ENCODE measurements at places on chromosomes 5 and 9.
A peak's percentile ranks its signal among the peaks of the same experiment; 100 is the strongest.

DNA sequence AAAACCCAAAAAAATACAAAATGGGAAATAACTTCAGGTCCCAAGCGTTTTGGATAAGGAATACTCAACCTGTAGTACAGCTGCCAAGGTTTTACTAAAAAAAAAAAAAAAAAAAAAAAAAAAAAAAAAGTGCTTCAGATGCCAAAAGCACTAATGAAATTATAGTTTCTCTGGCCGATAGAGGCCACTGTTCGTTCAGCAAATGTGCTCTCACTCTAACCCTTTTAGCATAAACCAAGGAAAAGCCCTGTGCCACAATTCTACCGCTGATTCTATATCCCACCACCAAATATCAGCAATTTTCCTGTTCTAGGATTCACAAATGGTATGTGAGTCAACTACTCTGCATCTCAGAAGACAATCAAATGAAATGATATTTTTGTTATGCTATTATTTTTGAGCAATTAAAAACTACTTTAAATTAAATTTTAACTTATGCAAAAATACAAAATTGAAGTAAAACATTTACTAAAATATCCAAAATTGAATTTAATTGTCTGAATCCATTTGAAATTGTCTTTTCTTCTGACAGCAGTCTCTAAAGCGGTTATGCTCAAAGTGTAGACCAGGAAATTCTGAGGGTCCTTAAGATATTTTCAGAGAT is 79.8 kb downstream of the RICTOR start:
- no peak for DNase-seq

- no peak for DNase-seq
Measured at GRCh38 chr5:69308046-69308553, 24.5 kb downstream of the CCDC125 start.

- DNase-seq, result no peak
Measured at GRCh38 chr5:88879724-88880123, 3.3 kb downstream of the MEF2C start.

- no peak for DNase-seq
Measured at GRCh38 chr5:78533356-78533755, 115.2 kb downstream of the LHFPL2 start.

GRCh38 chr5:177140312-177140711 is 6.7 kb downstream of the NSD1 start:
- DNase-seq, result no peak

DNA sequence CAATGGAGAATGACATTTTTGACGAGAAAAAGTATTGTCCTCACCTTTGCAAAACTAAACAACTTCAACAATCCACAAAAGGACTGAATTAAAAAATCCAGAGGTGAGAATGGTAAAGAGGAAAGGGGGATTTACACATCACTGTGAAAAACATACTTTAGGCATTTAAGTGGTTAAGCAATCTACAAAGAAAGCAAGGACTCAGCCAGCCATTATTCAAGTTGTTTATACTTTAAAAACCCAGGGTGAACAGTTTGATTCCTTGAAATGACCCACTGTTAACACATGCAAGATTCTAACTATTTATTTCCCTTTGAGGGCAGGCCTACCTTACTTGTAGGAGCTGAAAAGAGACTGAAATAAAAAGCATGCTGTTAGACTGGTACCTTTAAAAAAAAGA is 29.3 kb downstream of the TUT7 start:
- DNase-seq, result no peak

DNA sequence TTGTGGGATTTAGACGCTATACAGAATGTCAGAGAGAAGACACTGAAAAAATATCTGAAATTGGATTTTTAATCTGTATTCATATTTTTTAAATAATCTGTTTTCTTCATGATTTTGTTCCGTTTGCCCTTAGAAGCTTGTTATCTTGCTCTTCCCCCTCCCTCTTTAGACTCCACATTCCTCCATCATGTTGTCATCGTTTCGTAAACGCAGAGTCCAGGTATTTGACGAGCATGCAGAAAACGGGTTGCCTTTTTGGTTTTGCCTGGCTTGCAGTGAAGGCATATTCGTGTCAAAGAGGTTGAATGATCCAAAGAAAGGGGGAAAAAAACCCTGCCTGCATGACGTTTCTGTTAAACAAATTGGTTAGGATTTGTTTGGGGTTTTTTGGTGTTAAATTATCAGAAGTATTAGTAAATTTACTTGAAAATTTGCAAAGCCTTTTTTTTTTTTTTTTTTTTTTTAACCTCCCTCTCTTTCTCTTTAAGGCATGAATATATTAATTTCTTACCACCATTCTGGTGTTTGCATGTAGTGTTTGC is 2.9 kb downstream of the SPTAN1 start:
- DNase-seq, result no peak

GRCh38 chr9:109780453-109781033 is 545 bp downstream of the PALM2AKAP2 start:
- DNase-seq, result no peak

DNA sequence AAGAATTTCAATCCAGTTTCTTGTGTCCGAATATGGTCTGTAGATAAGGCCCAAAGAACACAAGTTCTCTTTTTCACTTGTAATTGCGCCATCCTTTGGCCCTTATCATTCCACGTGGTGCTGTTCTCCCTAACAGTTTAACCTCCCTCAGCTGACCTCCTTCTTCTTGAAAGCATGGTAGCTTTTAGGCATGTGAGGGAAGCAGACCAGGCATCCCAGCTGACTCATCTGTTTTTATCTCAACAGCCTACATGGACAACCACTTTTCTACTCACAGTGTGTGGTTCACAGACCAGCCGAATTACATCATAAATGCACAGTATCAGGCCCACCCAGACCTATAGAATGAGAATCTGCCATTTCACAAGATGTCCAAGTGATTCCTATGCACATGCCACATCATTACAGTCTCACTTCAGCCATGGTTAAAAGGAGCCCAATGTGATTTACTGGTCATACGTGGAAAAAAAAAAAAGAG is 26.9 kb upstream of the PLIN2 start:
- no peak for DNase-seq

- no peak for DNase-seq
Measured at GRCh38 chr5:141517880-141518617, 29.2 kb downstream of the PCDHGC5 start.

GRCh38 chr5:9712506-9712905 is 82.4 kb upstream of the TAS2R1 start:
- DNase-seq, result no peak

GRCh38 chr5:111935835-111936234 is 178.8 kb upstream of the NREP start:
- no peak for DNase-seq

DNA sequence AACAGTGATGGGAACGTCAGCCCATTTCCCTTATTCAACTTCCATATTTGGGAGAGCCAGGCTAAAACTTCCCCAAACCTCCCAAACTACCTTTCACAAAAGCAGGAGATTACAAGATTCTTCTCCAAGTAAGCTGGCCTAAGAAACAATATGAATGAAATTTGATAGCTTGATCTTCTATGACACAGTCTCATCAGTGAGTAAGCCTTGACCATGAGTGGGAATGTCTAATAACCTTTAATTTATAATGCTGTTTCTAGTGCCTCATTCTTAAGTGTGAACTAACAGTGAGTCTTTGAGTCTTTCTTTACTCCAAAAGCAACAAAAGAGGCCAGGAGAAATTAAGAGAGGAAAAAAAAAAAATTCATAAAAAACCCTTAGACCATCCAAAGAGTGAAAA is 1379.9 kb downstream of the EFNA5 start:
- DNase-seq, result no peak

DNA sequence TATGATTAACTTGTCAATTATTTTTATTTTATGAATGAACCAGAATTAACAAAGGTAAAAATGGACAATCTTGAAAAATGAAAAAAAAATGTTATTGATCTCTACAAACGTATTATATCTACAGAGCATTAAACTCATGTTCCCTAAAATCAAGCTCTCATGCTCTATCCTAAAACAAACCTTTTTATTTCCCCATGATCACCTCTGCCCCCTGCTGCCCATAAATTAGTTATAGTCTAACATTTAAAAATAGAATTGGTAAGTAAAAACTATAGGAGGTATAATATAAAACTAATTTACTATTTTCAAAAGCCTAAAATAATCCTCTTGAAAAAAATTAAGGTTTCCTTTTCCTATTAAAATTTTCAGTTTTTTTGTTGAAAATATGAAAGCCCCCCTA is 168.0 kb upstream of the POU5F2 start:
- no peak for DNase-seq

DNA sequence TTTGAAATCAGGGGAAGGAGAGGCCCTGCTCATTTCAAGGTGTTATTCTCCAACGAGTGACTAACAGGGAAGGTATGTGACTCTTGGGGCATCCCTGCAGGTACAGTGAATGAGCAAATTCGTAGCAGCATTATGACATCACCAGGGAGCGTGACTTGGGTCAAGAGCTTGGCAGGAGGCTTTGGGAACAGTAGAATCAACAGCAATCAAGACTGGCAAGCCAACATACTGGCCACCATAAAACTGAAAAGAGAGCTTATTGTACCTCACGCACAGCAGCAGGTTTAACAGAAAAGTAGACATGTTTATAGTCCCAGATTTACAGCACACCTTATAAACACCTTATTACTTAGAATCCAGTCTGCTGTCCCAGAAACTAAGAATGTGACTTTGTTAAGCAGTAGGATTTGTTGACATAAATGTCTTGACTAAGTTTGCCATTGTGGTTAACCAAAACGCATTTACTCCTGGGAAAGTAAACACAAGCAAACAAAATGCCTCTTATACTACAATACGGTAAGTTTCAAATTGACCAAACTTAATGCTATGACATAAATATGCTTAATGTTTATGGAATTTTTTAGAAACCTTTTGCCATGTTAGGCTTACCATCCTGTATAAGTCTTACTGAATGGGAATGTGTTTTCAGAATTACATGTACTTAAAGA is 297.8 kb downstream of the NPR3 start:
- no peak for DNase-seq

DNA sequence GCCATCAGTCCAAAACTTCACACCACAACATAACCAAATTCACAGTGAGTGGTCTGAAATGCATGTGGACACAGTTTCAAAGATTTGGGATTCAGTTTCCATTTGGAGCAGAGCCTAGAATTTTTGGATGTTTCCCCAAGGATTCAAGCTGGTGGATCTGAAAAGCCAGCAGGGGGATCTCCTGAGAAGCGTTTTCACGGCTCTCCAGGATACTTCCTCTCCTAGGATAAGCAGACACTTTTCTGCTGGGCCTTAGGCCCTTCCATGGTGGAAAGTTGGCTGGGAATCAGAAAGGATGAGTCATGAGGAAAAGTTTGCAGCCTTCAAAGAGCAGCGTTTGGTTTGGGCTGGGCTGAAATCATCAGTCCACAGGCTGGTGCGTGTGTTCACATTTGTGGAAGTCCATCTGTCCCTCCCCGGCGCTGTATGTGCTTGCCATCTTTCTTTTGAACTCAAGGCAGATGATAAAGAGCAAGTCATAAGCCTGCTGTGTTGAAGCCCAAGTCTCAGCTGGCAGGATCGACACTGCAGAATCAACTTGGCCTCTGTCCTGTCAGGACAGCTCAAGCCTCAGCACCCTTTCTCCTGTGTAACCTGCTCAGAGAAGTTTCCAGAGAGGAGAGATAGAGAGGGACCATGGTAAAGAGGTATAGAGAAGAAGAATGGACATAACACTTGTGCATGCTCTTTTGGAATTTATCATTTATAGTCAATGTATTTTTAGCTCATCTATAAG is 152.6 kb upstream of the MSX2 start:
- DNase-seq, result no peak

GRCh38 chr5:43065387-43065947 is 25.3 kb upstream of the ANXA2R start:
- no peak for DNase-seq

DNA sequence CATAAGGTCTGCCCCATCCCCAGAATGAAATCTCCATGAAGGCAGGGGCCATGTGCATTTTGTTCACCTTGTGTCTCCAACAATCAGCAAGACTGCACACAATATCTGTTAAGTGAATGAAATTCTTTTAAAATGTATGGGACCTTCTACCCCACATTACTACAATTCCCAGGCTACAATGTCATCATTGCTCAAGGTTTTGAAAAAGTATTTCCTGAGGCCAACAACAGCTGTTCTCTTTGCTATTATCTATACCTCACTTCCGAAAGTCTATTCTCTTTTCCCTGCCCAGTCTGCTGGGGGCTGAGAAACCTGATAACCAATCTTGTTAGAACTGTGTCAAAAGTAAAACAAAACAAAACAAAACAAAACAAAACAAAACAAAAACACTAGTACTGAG is 29.2 kb downstream of the HOMER1 start:
- DNase-seq, result no peak

- DNase-seq, result no peak
Measured at GRCh38 chr9:79616971-79617370, 45.2 kb downstream of the TLE4 start.

GRCh38 chr9:20040991-20041696 is 252.3 kb upstream of the SLC24A2 start:
- no peak for DNase-seq

DNA sequence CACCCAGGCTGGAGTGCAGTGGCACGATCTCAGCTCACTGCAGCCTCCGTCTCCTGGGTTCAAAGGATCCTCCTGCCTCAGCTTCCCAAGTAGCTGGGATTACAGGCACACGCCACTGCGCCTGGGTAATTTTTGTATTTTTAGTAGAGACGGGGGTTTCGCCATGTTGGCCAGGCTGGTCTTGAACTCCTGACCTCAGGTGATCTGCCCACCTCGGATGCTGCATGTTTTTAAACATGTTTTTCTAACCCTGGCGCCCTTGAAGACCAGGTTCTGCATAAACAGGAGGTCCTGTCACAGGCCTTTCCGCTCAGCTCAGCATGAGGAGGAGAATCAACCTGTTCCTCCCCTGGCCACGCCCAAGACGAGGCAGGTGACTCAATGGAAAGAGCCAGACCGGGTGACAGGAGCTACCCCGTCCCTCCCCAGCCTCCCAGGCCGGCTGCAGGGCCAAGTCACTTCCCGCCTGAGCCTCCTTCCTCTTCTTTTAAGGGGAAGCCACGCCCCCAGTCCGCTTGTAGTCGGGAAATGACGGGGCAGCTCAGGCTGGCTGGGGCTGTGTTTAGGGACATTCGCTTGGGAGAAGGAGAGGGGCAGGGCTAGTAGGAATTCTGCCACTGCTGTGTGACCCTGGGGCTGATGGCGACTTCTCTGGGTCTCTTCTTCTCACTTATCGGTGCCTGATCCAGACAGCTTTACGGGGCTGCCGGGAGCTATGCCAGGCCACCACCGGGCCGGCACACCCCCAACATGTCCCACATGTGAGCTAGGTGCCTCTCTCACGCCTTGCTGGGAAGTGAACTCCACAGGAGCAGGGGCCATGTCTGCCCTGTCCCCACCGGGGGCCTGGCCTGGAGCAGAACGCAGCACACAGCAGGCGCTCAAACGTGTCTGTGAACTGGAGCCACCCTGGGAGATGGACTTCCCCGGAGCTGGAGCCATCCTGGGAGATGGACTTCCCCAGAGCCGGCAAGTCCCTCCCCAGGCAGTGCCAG is 6.1 kb downstream of the NOTCH1 start:
- DNase-seq, result peak; percentile 57

Measured in central memory CD8-positive, alpha-beta T cell (primary cell).